Activated CD8-positive, alpha-beta memory T cell treated with anti-CD3 and anti-CD28 coated beads for 1 hour (primary cell): ENCODE measurements at places on chromosomes 1 and 21.

DNA sequence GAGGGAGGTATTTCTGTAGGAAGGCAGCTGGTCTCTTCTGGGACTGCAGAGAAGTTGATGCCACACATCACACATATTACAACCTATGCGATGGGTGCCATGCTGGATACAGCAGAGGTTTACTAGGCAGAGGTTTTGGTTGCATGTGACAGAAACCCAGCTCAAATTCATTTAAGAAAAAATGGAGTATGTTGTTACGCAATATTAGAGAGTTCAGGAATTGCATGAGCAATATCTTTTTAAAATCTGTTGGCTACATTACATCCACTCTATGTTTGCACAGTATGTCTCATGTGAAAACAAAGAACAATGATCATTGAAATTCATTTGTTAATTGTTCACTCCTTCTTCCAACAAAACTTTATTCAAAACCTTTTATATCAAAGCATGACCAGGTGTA is 425.2 kb downstream of the RWDD3 start:
- DNase-seq: no peak

- DNase-seq: no peak
Measured at GRCh38 chr1:220544901-220545303, 17.0 kb downstream of the MARK1 start.

DNA sequence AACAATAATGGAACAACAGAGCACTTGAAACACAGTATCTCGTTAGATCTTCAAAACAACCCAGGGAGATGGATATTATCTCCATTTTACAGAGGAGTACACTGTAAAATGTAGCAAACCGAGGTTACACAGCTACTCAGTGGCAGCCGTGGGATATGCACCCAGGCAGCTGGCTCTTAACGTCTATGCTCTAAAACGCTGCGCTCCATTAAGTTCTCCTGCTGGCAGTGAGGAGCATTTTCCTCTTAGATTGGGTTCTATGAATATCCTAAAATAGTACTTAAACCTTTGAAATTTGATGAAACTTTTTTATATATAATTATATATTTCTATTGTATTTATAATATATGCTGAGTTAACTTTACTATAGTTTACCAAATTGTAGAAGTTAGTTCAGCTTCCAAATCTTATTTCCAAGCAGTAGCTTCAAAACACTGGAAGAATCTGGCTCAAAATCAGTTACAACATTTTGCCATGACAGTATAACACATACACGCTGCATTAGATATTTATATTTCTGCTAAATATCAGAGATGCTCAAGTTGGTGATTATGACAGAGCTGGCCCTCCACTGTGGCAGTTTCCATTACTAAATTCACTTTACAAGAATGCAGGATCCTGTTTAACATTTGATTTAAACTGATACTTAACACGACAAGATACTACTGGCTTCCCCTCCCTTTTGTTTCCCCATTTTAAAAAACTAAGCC is 49.5 kb downstream of the TGFBR3 start:
- DNase-seq: no peak

DNA sequence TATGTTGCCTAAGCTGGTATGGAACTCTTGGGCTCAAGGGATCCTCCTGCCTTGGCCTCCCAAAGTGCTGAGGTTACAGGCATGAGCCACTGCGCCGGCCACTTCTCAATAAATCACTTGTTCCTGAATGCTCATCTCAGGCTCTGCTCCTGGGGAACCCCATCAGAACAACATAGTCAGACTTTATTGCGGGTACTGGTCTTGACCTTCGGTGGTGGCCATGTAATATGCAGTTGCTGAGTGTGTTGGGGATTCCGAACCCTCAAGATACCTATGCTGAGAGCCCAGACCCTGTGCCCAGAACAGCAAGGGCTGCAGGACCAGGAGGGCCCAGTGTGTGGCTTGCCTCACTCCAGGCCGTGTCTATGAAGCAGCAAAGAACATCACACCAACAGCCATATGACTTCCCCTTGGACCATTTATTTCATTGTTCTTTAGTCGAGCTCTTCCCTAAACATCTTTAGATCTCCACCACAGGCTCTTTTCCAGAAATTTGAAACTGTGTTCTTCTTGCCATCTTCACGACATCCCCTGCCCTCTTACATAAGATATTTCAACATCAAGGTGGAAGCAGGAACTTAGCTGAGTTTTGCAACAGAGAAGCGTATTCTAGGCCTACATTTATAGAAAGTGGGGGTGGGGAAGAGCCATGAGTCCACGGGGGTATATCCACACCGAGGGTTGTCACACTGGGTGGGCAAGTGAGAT is 12.7 kb upstream of the SDHB start:
- no peak for DNase-seq

DNA sequence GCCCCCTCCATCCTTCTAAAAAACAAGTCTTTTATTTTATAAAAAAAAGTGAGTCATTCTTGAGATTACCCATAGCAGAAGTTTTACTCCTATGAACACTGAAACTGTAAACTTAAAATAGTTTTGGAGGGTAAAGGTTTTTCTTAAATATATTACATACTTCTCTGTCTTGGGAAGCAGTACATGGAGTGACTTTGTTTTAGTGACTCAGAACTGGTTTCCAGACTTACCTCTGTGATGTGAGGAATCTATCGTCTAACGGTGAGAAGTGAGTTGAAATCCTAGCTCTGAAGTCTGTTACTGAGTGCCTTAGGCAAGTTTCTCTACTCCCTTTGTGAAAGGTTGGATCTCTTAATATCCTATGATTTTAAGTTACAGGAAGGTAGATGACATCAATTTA is 176.3 kb upstream of the POU3F1 start:
- no peak for DNase-seq

DNA sequence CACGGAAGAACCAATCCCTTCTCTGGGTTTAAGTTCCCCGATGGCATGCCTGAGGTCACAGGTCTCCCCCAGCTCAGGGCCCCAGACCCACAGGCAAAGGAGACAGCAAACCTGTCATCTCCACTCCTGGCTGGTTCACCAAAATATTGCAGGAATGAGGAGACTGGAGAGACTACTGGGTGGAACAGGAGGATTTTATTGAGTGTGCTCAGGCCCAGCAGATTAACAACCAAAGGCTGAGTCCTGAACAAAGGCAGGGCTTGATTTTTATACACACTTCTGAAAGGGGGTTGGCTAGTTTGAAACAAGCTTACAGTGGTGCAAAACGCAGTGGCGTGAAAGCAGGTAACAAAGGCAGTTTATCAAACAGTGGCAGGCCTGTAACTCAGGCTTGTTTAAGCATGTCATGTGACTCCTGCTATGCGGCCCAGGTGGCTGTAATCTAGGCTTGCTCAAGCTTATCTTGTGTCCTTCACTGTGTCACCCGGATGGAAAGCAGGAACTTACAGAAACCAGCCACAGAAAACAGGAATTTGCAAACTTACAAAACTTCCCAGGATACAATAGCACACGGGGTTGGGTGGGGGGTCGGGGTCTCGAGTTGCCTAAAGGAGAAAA is 27.4 kb upstream of the KCNJ15 start:
- no peak for DNase-seq

DNA sequence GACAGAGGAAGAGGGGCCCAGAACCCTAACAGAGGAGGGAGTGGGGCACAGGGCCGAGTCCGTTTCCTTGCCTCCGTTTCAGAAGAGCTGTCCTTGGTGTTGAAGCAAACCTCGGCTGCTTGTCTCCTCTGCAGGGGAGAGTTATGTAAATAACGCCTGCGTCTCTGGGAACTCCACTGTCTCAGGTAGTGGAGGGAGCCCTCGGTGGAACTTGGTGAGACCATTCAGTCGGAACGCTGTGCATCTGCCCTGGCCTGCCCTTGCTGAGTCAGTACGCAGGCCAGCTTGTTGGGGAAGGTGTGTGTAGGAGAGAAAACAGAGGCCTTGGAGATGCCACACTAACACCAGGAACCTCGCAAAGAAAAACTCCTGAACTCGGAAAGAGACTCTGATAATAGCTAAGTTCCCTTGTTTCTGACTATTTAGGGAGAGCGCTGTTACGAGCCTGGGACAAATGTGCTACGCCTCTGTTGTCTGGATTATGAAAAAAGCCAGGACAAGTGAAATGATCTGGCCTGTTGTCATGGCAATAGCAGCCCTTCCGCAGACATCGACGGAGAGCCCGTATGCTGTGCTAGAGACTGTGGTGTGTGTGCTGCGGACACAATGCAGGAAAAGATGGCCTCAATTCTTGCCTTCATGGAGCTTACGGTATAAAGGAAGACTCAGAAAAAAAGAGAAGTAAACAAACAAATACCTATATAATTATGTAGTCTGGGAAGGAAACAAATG is 94.6 kb upstream of the AKT3 start:
- no peak for DNase-seq

DNA sequence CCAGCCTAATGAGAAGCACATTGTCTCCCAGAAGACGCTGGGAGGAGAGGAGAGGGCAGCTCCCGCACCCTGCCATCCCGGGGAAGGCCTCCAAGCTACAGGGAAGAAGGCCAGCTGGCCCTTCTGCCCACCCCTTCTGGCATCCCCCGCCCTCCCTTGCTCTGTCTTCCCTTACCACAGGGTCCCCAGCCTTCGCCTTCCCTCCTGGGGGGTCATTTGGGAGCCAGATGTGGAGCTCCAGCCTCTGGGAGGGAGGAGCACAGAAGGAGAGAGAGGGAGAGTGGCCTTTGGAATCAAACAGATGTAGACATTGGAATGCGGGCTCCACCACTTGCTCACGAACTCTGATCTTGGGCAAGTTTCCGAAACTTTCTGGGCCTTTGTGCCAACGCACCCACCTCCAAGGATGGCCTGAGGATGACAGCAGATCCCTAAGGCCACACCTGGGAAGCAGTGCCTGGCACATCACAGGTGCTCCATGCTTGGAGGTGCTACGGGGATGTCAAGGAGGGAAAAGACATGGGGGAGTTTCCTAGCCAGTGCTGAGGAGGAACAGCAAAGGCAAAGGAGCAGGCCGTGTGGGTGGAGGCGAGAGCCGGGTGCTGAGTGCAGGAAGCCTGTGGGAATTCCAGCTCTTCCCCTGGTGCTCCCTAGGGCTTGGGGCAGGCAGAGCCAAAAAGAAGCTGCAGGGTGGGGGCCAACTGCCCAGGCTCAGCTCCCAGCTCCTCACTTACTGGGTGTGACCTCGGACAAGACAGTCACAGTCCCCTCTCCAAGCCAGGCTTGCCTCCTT is 23.1 kb upstream of the RSPO1 start:
- DNase-seq: no peak

GRCh38 chr1:208242146-208242545 is 2.0 kb downstream of the PLXNA2 start:
- DNase-seq: no peak

GRCh38 chr1:27891196-27891889 is 19.0 kb downstream of the THEMIS2 start:
- DNase-seq: no peak

- DNase-seq: no peak
Measured at GRCh38 chr21:37904856-37905255, 11.4 kb downstream of the KCNJ6 start.

DNA sequence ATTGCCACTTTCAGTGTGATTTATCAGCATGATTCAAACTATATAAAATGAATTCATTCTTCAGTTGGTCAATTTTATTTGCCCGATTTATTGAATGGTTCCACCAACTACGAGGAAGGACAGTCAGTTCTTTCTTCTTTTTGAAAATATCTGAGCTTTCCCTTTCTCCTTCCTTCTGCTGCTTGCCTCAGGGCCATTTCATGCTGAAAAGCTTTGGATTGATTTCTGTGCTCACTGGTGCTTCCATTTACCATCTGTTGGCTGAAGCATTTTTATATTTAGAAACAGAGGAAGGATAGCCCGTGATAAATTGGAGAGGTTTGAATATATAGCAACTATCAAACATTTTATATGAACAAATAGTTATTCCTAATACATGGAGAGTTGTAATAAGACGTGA is 68.9 kb upstream of the ADAMTS5 start:
- DNase-seq: no peak

DNA sequence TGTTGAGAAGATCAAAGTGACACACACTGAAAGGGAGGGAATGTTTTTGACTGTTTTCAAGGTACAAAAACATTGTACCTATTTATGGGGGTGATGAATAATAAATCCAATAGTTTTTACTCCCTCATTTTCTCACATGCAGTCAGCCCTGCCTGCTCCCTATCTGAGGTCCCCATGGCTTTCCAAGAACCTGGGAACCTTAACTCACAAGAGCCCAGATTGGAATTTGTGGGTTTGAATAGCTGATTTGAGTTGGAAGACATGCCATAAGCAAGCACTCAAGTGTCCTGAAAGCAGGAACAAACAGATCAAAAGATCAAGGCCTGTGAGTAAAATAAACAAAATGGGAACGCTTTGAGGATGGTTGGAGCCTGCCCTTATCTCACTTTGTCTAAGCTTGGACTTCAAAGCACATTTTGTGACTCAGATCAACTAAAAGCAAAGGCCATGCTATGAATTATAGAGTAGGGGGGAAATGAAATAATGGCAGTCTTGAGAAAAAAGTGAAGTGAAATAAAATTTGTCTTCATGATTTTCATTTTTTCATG is 136.6 kb downstream of the LYPLAL1 start:
- no peak for DNase-seq

GRCh38 chr1:220983877-220984635 is 104.8 kb downstream of the HLX start:
- DNase-seq: no peak

- no peak for DNase-seq
Measured at GRCh38 chr1:188708795-188709535, 1768.7 kb downstream of the BRINP3 start.

DNA sequence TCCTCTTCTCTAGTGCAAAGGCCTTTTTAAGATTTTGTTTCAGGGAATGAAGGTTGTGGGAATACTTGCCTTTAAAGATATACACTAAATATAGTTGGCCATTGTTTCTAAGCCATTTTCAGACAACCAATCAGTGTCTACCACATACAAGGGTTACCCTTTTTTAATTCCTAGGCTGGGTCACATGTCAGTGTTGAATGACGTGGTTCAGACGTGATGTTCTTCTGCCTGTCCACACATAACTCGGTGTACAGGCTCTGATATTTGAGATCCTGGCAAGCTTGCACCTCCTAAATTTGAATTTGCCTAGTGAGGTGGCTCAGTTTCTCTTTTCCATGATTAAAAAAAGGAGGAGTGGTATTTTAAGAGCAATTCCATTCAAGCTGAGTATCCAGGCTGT is 38.8 kb downstream of the DTL start:
- DNase-seq: no peak

DNA sequence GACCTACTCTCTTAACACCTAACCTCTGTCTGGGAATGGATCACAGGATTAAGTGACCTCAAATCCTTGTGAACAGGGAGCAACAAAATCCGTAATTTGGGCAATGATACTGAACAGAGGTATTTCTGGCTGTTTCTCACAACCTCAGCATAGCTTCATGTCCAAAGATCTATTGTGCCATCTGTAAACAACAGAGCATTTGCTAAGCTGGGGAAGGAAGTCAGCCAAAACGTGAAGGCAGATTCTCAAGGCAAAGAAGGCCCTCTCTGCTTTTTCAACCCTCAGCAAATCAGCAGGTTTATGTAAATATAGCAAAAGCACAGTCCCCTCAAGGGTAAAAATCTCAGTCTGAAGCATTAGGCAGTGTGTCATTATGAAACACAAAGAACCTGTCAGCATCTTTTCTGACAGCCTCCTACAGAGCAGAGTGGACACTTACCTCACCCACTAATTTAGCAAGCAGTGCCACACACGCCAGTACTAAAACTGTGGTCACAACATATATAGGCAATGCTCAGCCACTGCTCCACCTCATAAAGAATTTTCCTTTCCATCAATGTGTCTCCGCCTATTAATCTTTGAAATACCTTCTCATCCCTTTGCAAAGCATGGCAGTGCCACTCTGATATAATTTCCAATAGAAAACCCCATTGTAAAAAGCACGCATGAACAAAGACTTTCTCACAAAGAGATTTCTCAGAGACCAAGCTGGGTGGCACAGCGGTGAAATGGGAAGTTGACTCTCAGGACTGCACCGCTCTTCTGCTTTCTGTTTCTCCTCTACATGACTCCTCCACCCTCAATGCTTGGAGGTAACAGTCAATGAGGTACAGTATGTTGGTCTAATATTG is 188.0 kb downstream of the RERE start:
- no peak for DNase-seq
